ENCODE measurements at places on chromosomes 2 and 18. TPM values are rescaled to one million over a fixed set of nuclear protein-coding genes. Genes with fewer than 3 reads are reported as not detected.

DNA sequence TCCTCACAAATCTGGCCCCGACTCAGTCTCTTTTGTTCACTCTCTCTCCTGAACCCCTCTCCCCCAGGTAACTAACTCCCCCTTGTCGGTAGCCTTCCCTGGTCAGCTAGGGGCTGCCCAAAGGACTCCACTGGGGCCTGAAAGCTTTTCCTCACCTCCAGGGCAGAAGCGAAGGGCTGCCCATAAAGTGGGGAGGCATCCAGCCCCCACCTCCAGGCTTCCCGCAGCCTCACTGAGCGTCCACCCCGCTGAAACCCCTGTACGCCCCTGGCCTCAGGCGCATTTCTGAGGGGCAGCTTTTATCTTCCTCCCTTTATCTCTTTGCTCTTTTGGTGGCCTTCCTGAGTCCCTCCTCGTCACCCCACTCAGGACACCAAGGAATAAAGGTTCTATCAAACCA is 249.3 kb downstream of the CYP26B1 start:
- DNase-seq = no peak

- no peak for DNase-seq
Observed at GRCh38 chr2:206456078-206456754, 12.9 kb downstream of the ADAM23 start.

GRCh38 chr2:20620696-20621365 is 30.1 kb downstream of the HS1BP3 start:
- DNase-seq = no peak

DNA sequence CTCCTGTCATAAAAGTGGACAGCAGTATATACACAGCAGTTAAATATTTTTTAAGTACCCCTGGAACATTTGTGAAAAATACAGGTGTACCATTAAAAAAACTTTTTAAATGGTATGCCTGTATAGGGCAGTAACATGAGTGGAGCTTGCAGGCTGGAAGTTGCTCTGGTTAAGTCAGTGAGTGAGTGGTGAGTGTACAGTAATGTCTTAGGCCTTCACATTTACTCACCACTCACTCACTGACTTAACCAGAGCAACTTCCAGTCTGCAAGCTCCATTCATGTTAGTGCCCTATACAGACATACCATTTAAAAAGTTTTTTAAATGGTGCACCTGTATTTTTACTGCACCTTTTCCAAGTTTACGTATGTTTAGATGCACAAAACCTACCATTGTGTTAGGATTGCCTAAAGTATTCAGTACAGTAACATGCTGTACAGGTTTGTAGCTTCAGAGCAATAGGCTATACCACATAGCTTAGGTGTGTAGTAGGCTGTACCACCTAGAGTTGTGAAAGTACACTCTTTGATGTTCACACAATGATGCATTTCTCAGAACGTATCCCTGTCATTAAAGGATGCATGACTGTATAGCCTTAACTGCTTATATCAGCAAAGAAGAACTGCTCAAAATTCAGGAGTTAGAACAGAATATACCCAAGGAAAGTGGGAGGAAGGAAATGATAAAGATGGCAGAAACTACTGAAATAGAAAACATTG is 112.6 kb downstream of the EHBP1 start:
- no peak for DNase-seq

MEP1B gene
- not detected for total RNA-seq

GRCh38 chr2:141020346-141020745 is 1110.5 kb downstream of the LRP1B start:
- DNase-seq = no peak

GRCh38 chr2:120892967-120893667 is 157.4 kb downstream of the GLI2 start:
- DNase-seq = no peak

- DNase-seq = peak; percentile 52
Observed at GRCh38 chr2:59693231-59693959, 860.1 kb downstream of the BCL11A start.

GRCh38 chr2:144632809-144633208 is 112.9 kb upstream of the ZEB2 start:
- no peak for DNase-seq

- DNase-seq = no peak
Observed at GRCh38 chr2:216402751-216403150, 9.5 kb upstream of the SMARCAL1 start.

DSG1 gene
- not detected for total RNA-seq

GRCh38 chr2:113890253-113891235 is 655 bp downstream of the ACTR3 start:
- peak; percentile 86 for DNase-seq

DNA sequence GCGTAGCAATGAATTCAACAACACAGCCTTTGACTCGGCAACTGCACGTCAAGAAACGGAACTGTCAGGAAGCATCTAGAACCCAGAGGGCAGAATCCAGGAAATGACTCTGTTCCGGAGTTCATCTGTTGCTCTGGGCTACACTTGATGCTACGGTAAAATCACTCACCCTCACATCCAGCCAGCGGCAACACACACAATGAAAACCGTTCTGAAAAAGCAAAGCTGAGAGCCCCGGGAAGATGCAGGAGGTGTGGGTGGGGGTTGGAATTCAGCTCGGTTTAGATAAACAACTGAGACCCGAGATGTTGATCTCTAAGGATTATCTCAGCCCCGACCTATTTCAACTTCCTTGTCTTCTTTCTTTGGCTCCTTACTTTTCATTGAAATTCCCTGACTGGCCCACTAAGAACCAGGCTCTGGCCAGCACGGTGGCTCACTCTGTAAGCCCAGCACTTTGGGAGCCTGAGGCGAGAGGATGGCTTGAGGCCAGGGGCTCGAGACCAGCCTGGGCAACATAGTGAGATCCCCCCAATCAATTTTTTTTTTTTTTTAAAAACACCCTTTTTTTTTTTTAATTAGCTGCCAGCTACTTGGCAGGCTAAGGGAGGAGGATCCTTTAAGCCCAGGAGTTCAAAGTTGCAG is 13.3 kb upstream of the RAB17 start:
- peak; percentile 54 for DNase-seq

Data from hematopoietic multipotent progenitor cell (in vitro differentiated cells).